ENCODE measurements at places on chromosomes 12 and 14.

DNA sequence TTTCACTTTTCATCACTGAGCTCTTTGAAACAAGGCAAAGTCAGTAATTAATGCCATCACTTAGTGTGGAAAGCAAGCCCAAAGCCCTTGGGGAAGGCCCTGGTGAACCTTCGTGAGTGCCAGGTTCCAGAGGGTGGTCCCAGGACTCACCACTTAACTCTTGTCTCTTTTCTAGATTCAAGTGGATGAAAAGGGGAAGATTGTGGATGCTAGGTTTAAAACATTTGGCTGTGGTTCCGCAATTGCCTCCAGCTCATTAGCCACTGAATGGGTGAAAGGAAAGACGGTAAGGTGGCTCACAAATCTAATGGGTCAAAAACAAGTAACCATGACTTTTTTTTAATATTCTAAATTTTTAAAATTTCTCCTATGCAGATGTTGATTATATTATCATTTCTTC, 2.8 kb downstream of the ISCU start:
- DNase-seq = no peak

DNA sequence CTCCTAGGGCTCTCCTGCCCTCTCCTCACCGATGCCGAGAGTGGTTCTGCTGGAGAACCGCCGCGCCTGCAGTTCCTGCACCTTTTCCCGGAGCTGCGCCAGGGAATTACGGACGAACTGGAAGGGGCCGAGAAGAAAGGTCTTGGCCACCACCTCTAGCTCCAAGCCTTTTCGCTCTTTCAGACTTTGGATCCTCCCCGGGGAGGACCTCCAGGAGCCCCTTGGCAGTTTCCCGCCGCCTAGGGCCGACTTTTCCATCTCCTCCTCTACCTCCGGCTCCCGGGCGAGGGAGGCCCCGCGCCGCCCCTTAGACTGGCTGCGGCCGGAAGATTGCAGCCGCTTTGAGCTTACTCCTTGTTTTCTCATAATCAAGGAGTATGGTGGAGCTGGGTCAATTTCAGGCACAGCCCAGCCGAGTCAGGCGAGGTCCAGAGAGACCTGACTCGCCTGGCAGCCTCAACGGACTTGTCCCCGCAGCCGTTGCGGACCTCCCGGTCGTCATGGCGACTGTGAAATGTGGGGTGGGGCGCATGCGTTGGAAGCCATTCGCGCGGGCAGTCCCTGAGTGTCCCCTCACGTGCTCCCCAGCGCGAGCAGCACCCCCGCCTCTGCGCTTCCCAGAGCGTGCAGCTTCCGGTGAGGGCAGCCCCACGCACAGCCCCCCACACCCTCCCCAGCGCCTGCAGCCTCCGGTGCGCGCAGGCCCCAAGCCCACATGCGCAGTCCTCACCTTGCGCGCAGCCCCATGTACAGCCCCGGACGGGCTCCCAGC, at the start of gene DPY19L2:
Gene DPY19L2 (minus strand): TSS at position 466 of the 772 bp plus-strand sequence. CDS start 100 bp downstream, at position 366.
- DNase-seq = no peak

DNA sequence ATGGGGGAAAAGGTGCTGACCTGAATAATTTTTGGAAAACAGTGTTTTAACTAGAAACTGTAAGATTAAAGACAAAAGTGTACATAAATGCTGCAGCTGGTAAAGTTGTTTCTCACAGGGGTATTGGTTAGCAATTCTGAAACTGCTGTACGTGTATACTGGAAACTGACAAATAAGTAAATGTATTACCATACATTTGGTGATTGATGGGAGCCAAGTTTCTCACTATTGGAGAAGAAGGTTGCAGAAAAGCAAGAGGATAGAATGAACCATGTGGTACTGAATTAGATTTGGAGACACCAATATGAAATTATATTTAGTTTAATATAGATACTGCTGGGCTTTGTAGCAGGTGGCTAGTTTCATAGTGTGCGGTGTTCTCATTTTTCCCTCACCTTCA, 19.6 kb upstream of the FBXO33 start:
- DNase-seq = no peak

DNA sequence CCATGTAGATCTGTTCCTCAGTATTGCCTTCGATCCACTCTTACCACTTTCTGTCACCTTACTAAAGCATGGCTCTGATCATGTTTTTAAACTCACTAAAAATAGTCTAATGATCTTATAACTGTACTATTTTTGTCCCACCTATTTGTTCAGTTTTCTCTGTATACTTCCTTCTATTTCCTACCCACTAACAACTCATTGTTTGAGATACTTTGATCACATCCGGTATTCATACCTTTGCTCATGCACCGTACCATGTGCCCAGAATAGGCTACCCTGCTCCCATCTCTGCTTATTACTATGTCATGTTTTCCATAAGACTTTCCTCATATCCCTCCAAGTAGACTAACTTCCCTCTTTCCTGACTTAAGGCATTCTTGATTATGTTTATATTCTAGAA, 128.6 kb downstream of the MED13L start:
- no peak for DNase-seq

GRCh38 chr14:49569281-49569680, 16.9 kb downstream of the RPS29 start:
- DNase-seq = no peak

DNA sequence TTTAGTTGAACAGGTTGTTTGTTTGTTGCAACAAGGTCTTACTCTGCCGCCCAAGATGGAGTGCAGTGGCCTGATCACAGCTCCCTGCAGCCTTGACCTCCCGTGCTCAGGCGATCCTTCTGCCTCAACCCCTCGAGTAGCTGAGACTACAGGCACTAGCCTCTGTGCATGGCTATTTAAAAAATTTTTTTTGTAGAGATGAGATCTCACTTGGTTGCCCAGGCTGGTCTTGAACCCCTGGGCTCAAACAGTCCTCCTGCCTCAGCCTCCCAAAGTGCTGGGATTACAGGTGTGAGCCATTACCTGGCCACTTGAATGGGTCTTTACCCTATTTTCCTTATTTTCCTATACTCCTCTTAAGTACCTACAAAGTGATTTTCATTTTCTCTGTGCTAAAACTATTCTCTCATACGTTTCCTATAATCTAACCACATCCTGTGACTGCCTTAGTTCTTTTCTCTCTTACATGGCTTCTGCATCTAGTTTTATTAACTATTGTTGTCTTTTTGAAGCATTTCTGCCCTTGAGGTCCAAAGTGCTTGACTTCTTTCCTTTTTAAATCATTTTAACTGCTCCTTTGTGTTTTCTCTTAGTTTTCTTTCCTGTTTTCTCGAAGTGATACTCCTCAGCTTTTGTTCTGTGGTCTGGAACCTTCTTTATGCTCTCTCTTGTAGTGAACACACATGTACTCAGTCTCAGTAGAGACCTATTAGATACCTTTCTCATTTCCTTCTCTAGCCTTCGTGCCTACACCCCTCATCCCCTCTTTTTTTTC, 14.1 kb downstream of the GPX2 start:
- no peak for DNase-seq

DNA sequence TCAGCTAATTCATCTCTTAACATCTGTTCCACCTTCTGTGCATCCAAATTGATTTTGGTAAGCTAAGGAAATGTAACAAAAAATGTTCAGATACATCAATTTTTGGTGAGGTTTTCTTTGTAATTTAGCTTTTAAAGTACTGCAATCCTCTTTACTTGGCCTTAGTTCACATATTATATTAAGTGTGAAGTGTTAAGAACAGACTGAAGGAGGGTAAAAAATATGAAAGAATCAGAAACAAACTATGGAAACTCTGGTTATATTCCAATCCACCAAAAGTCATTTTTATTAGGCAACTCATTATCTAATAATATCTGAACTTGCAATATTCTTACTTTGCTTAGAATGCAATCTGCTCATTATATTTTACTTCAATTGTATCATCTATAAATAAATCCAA, 49.1 kb downstream of the CEP290 start:
- DNase-seq = no peak

- no peak for DNase-seq
Observed at GRCh38 chr12:72523754-72524153, 251.6 kb downstream of the TRHDE start.

GRCh38 chr12:64745980-64746379, 13.2 kb downstream of the GNS start:
- no peak for DNase-seq

DNA sequence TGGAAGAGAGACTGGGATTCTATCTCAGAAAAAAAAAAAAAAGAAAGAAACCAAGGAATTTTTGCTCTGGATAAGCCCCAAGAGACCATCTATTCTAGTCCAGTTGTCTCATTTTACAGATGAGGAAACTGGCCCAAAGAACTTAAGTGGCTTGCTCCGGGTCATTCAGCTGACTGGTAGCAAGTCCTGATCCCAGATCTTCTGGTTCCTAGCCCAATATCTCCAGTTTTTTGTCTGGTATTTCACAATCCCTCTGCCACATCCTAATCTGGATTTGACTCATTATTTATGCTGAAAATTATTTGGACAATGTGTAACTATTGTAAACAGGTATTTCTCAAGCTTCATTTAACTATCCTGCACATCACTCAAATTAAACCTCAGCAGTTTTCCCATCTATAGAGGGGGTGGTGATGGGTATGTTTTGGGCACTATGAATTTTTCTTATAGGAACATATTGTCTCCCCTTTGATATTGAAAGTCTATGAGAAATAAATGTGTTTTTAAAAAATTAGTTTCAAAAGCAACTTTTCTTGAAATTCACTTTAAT, 43.4 kb downstream of the PPP2R5E start:
- DNase-seq = no peak
